IMR-90 (cell line): ENCODE measurements at places on chromosomes 1 and 21. TPM values are rescaled to one million over a fixed set of nuclear protein-coding genes. Genes with fewer than 3 reads are reported as not detected.

DNA sequence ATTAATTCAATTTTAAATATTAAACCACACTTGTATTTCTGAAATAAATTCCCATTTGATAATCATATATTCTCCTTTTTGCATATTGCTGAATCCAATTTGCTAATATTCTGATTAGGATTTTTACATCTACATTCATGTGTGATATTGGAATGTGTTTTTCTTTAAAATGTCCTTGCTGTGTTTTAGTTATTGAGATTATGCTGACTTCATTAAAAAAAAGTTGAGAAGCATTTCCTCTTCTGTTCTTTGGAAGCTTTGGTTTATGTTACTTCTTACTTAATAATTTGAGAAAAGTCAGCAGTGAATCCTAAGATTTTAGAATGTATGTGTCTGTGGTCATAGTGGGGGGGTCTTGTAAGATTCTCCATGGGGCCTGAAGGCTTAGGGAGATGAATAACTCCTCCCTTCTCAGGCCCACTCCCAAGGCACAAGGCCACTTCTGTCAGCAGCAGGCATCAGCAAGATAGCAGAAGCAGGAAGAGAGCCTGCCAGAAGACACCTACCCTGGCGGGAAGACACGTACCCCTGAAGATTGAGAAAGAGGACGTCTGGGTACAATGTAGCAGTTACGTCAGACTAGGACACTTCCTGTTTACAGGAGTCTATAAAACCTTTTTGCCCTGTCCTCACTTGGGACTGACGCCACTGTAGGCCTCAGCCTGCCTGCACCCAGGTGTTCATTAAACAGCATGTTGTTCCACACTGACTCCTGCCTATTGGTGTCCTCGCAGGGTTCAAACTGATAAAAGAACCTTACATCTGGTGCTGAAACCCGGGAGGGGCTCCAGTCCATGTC, 56.9 kb downstream of the ODF2L start:
- DNase-seq = no peak

- DNase-seq = no peak
These were observed 38.0 kb upstream of the ANGPTL7 start for GRCh38 chr1:11151114-11151513.

DNA sequence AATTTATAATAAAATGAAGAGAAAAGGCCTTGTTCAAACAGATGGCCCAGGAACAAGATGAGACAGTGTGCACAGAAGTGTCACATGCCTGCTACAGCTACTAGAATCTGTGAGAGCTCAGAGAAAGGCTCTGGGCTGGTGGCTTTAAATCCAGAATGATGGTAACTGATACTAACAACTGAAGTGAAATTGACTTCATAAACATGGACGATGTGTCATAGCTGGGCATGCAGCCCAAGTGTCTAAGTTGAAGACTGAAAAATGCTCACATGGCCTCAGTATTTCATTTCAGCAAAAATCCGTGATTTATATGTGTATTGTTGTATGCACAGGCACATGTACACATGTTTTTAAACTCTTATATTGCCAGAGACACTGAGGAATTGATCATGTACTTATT, 208.3 kb upstream of the RUNX1 start:
- DNase-seq = peak; percentile 96

DNA sequence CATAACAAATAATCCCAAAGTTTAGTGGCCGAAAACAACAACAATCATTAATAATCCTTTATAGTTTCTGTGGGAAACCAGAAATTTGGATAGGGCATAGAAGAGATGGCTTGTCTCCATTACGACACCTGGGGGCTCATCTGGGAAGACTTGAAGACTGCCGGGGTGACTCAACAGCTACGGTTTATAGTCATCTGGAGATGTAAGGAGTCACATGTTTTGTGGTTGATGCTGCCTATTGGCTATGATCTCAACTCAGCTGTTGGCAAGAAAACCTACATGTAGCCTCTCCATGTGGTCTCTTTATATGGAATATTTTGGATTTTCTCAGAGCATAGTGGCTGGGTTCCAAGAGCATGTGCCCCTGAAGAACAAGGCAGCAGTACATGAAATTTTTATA, 29.3 kb upstream of the TSPAN2 start:
- DNase-seq = no peak

DNA sequence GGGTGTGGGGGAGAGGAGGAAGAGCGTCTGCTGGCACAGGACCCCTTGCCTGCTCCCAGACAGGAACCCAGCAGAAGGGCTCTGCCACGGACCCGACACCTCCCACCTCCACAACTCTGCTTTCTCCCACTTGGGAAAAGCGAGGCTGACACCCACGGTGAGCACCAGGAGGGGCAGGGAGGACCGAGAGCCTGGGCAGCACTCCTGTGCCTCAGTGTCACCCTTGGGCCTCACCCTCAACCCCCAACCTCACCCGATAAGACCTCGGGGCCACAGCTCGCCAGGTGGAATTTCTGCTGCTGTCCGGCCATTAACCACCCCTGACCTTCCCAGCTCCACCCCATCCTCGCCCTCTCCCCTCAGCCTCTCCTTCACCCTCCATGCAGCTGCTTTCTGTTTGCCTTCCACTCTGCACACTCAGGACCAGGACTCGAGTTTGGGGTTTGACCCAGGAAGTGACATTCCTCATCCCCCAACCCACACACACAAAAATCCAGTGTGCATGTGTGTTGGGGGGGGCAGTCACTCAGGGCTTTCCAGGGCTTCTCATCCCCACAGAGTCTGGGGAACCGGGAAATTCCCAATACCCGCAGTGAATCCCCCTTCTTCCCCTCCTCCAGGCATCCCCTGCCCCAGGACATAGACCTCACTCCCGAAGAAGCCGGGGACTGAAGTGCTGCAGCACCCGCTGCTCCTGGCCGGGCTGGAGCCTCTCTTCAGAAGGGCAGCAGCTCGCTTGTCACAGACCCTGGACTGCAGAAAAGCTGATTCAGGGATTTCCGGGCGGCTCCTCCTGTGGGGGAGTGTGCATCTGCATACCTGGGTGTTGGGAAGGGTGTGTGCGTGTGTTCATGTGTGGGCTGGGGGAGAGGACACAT, 65.8 kb downstream of the SYT2 start:
- no peak for DNase-seq

DNA sequence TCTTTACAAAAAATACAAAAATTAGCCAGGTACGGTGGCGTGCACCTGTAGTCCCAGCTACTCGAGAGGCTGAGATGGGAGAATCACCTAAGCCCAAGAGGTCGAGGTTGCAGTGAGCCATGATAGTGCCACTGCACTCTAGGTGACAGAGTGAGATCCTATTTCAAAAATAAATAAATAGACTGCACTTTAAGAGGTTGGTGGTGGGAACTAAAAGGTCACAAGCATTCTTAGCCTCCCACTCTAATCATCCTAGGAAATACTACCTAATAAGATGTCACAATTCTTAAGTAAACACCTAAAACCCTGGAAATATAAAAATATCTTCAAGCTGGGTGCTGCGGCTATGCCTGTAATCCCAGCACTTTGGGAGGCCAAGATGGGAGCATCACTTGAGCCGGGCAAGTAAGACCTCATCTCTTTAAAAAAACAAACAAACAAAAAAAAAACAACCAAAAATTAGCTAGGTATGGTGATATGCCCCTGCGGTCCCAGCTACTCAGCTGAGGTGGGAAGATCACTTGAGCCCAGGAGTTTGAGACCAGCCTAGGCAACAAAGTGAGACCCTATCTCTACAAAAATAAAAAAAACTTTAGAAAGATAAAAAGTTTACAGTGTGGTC, 4.1 kb downstream of the DCAF8 start:
- no peak for DNase-seq

DNA sequence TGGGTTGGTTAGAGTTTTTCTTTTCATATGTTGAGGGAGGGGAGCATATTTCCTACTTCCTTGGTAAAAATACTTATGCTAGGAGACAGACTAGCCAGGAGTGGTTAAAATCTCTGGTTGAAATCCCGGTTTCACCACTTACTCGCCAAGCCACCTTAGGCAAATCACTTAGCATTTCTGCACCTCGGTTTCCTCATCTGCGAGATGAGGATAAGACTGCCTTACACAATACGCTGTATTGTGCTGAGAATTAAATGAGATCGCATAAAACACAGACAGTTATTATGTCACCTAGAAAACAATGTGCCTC, 1.4 kb downstream of the IFFO2 start:
- no peak for DNase-seq

DNA sequence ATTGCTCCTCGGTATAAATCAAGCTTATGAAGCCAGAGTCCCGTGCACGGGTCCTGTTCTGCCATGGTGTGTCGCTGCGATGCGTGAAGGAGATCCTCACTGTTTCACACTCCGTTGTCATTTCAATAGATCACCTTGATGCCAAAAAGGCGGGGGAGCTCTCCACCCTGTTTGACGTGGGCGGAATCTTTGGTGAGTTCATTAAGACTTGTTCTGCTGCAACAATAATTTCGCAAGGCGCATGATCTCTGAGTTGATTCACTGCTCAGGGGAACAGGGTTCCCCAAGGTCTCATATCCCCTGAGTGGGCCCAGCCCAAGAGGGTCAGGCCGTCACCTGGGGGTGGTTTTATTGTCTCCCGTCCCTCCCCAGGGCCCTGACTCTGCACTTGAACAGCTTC, 50.0 kb downstream of the SLC37A1 start:
- DNase-seq = no peak

DNA sequence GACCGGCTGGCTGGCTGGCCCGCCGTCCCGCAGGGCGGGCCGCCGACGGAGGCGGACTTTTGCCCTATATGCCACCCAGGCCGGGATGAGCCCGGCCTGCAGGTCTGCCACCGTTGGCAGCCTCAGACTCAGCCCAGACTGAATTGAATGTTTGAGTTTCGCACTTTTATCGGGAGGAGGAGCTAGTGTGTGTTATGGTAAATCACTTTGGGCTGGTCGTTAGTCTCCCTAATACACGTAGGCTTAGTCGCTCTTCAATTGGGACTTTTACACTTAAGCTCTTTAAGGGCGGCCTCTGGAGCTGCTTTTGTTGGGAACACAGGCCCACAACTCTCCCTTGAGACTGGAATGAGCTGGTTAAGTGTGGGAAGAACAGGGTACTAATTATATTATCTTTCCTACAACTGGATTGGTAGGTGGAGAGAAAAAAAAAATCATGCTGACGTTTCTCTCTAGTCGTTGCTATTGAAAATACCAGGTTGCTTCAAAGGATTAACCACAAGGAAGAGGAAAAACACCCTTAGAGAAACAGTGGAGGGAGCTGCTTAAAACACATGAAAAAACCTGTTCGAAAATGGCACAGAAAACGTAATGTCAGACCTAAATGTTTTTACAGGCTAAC, 1.4 kb upstream of the IRF2BP2 start:
- DNase-seq = peak; percentile 83

DNA sequence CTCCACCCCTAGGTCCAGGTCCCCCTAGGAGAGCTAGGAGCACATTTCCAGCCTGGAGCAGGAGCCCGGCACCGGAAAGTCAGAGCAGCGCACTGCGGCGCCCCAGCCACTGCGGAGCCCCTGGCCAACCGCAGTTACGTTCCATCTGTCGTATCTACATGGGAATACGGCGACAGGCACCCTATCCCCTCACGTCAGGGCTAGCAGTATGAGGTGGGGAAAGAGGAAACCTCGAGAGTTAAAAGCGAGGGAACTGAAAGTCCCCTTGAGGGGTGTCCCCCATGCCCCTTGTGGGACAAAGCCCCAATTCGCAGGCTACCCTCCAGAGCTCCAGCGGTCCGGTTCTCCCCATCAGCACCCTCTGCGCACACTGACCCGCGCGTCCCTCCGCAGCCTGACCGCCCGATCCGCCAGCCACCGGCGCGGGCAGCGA, 995 bp downstream of the COLGALT2 start:
- DNase-seq = no peak

- no peak for DNase-seq
These were observed 14.4 kb upstream of the USH2A start for GRCh38 chr1:216437603-216438002.

DNA sequence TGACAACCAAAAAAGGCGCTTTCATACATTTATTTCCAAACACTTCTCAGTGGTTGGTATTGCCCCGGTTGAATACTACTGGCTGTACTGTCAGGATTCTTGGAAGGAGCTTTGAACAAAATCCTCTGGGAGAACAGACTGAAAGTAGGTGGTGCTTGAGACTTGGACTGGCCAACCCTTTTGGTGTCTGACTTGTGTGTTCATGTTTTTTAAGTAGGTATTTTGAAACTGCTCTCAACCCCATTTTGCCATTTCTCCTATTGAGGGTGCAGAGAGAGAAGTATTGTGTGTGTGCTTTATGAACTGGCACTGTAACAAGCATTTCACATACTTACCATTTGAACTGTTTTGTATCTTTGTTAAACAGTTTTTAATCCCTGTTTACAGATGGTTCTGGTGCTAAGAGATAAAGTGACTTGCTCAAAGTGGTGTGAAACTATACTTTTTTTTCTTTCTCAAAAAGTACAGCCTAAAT, 21.2 kb downstream of the ARID1A start:
- no peak for DNase-seq

DNA sequence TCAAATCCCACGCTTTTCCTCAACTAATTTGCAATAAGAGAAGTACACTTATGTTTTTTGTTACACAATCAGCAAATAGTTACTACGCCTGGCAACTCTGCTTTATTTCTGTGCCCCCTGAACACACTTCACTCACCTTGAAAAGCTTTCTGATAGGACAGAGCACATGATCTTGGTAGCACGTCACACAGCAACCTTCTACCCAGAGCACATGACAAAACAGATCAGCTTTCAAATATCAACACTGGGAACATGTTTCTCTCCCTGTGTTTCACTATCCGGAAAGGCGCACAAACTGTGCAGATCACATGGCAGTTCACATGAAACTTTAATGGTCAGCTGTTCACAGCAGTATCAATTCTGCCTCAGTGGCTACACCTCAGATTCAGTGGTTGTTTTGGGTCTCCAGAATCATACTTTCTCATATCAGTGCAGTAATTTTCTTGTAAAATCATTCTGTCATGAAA, 2.2 kb downstream of the SLC19A2 start:
- peak; percentile 79 for DNase-seq

DNA sequence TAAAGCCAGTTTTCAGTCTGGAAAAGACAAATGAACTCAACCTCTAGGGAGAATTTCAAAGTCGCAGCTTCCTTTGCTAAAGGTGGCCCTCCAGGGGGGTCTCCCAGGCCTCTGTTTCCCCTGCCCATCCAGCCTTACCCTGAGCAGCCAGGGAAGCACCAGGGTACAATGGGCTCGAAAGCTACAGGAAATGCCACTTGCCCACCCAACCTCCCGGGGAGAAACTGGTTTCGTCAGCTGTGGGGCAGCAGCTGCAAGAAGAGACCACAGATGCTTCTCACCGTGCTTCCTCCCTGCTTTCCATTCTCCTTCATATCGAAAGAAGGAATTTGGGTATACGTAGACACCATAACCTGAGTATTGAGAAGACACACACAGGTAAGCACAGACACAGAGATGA, 1.7 kb downstream of the MORN1 start:
- no peak for DNase-seq

- DNase-seq = peak; percentile 71
These were observed 153.3 kb upstream of the RUNX1 start for GRCh38 chr21:35202431-35202830.

- no peak for DNase-seq
These were observed 11.6 kb upstream of the CD247 start for GRCh38 chr1:167529829-167530474.

PDC gene
- not detected in 2 replicates for total RNA-seq

RPE65 gene
- under 0.01 TPM in 1 of 2 replicates, not detected in the other for total RNA-seq

ASTN1 gene
- total RNA-seq = under 0.01 TPM in 1 of 2 replicates, not detected in the other

ZFYVE9 gene
- 28.7 and 29.4 TPM in 2 replicates for total RNA-seq

UTP11 gene
- 27.8 and 58.3 TPM in 2 replicates for total RNA-seq

SERBP1 gene
- 94.1 and 240 TPM in 2 replicates for total RNA-seq

RIMS3 gene
- 0.28 and 0.36 TPM in 2 replicates for total RNA-seq

NOL9 gene
- total RNA-seq = 19.2 and 21.4 TPM in 2 replicates

FRRS1 gene
- total RNA-seq = 21.7 and 23.5 TPM in 2 replicates

SOX13 gene
- total RNA-seq = 0.54 and 0.56 TPM in 2 replicates

DCAF8 gene
- 83.3 TPM in 2 replicates for total RNA-seq

ESPN gene
- under 0.01 TPM in 1 of 2 replicates, not detected in the other for total RNA-seq

MGST3 gene
- 132 and 159 TPM in 2 replicates for total RNA-seq

VAMP3 gene
- total RNA-seq = 280 and 354 TPM in 2 replicates

NPR1 gene
- not detected in 2 replicates for total RNA-seq

ATAD3C gene
- not detected in 2 replicates for total RNA-seq

CLCA4 gene
- total RNA-seq = not detected in 2 replicates
